Activated naive CD4-positive, alpha-beta T cell treated with anti-CD3 and anti-CD28 coated beads, Interleukin-2, amount 10 ng/mL, durations not matched to agents 7 days and 5 days (primary cell): ENCODE measurements at places on chromosomes 6 and 20.

- DNase-seq: no peak
These were observed 225.5 kb downstream of the TAF4 start for GRCh38 chr20:61839912-61840778.

DNA sequence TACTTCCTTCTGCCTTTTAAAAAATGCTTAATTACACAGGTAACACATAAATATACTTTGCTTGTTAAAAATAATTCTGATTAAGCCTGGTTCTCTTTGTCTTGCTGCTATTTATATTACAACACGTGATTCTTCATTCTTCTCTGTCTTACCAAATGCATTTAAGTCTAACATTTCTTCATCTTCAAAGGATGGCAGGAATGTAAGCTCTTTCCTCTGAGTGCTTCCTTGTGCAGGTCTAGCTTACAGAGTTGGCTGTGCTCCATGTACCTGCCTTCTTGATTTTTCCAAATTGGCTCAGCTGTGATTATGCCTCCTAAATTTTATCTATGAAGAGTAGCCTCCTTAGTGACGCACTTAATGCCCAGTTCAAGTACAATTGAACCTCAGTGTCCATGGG, 44.4 kb downstream of the RNF144B start:
- no peak for DNase-seq

GRCh38 chr20:3765171-3765882, 2.2 kb downstream of the ADISSP start:
- no peak for DNase-seq

- no peak for DNase-seq
These were observed 99.7 kb upstream of the EXOC2 start for GRCh38 chr6:792662-793061.

GRCh38 chr6:162471842-162472241, 255.7 kb downstream of the PRKN start:
- DNase-seq: no peak

DNA sequence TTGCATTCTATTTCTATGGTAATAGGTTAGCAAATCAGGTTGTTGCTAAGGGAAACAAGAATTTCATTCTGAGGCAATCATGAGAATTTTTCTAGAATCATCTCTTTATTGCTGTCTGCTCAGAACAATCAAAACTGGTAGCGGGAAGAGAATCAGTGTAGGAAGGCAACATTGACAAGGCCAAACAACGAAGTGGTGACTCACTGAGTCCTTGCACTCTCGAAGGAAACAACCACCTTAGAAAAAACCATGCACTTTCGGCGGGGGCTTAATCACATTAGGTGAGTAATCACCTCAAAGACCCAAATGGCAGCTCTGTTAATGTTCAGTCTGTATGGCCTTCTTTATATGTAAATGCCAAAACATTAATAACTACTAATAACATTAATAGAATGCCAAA, 78.8 kb upstream of the MAP7 start:
- DNase-seq: no peak

DNA sequence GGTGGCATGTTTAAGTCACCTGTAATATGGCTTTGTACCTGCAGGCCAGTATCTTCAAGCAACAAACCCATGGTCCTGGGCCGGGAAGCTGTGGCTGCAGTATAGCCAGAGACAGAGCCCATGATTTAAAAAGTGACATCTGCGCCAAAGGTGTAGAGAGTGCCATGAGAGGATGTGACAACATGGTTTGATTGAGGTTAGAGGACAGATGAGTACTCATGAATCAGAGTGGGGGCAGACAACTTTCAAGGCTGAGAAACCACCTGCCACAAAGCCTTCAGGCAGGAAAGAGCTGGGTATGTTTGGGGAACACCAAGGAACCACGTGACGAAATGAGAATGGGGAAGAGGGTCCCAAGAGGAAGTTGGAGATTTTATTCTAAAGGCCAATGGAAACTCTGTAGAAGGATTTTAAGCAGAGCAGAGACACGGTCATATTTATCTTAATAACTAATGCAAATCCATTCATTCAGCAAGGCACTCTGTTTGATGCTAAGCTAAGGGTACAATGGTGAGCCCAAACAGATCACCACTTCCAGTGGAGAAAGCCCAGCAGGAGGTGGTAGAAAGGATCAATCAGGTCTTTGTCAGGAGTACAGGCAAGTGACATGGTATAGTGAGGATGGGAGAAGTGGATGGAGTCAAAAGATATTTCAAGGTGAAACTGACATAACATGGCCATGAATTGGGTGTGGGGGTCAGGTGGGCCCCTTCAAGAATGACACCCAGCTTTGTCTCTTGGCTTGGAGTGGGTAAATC, 3.4 kb upstream of the MICAL1 start:
- peak; percentile 52 for DNase-seq

DNA sequence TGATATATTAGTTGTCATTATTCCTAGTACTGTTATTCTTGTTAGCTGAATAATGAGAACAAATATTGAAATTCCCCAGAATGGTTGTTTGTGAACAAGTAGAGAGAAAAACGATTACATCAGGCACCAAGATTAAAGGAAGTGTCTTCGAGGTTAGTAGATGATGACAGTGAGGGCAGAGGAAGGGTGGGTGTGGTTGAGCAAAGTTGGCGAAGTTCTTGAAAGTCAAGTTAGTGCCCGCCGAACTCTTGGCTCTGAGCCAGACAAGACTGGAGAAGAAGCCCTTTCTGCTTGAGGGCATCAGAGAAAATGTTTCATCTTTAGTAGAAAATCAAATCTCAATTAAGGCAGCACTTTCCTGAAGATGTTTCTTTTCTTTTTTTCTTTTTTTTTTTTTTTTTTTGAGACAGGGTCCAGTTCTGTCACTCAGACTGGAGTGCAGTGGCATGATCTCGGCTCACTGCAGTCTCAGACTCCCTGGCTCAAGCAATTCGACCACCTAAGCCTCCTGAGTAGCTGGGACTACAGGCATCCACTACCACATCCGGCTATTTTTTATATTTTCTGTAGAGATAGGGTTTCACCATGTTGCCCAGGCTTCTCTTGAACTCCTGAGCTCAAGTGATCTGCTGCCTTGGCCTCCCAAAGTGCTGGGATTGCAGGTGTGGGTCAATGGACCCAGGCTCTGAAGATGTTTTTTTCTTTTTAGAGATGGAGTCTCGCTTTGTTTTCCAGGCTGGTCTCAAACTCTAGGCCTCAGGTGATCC, 77.1 kb downstream of the SGK1 start:
- peak; percentile 87 for DNase-seq
